ENCODE measurements at places on chromosomes 3 and 15. TPM values are rescaled to one million over a fixed set of nuclear protein-coding genes. Genes with fewer than 3 reads are reported as not detected.

SLC49A4 gene
- 7.1 TPM for total RNA-seq

CLDN1 gene
- not detected for total RNA-seq

CLSTN2 gene
- total RNA-seq: not detected

ADGRG7 gene
- total RNA-seq: not detected

GPR62 gene
- total RNA-seq: not detected

PDZRN3 gene
- not detected for total RNA-seq

AGBL1 gene
- total RNA-seq: not detected

COL7A1 gene
- 1.2 TPM for total RNA-seq
